Stimulated activated CD4-positive, alpha-beta T cell treated with anti-CD3 and anti-CD28 coated beads, Interleukin-4, amount 100 ng/mL, for 4 hours (primary cell): ENCODE measurements at places on chromosomes 16 and 17.
A peak's percentile ranks its signal among the peaks of the same experiment; 100 is the strongest.

DNA sequence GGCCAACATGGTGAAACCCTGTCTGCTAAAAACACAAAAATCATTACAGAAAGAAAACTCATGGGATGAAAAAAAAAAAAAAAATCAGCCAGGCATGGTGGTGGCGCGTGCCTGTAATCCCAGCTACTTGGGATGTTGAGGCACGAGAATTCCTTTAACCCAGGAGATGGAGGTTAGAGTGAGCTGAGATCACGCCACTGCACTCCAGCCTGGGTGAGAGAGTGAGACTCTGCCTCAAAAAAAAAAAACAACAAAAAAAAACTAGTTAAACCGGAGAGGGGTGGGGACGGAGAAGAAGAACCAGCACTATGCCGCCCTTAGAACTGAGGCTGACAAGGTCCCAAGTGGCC is 7.4 kb upstream of the NOTUM start:
- no peak for DNase-seq

DNA sequence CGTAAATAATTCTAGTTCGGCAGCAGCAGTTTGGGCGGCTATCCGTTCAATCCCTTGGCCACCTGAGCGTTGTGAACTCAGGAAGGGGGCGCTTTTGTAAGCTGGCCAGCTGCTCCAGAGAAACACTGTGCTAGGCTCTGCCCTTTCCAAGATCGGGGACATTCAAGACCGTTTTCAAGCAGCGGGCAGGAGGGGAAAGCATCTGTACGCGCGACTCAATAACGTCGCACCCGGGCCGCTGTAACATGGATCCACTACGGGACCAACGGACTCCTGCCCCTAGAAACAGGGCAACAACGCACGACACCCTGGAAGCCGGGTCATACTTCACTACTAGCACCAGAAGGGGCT is 463 bp downstream of the TOP2A start:
- no peak for DNase-seq

- DNase-seq = no peak
Measured at GRCh38 chr17:60327901-60328273, 64.0 kb downstream of the USP32 start.

GRCh38 chr16:1338119-1338730 is 4.8 kb downstream of the BAIAP3 start:
- DNase-seq = no peak

- DNase-seq = no peak
Measured at GRCh38 chr17:63178530-63178929, 212.5 kb downstream of the TANC2 start.

- no peak for DNase-seq
Measured at GRCh38 chr16:17318238-17318637, 152.5 kb downstream of the XYLT1 start.

DNA sequence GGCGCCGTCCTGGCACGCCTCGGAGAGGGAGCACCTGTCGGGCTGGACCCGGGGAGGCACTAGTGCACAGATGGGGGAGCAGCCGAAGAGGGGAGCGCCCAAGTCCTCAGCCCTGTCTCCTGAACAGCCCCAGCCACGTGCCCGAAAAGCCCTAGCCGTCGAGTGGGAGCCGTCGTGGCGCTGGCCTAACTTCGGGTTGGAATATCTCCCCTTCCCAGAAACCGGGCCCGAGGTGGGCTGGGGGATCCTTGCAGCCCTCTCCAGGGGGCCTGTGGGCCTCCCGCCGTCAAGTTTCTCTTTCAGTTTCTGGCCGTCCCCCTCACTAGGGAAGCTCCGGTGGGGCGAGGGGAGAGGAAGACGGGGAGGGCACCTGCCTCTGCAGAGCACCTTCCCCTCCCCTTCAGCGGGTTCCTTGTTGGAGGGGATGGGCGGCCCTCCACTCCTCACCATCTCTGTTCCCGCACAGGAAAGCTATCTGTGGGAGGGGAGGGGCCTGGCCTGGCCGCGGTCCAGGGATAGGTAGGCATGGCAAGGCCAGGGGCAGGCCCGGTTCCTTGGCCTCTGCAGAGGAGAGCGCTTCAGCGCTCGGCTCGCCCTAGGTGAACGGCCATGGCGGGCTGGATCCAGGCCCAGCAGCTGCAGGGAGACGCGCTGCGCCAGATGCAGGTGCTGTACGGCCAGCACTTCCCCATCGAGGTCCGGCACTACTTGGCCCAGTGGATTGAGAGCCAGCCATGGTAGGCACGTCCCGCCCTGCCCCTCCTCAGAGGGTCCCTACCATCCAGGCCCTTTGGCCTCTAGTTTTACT is 709 bp downstream of the STAT5A start:
- peak; percentile 67 for DNase-seq

DNA sequence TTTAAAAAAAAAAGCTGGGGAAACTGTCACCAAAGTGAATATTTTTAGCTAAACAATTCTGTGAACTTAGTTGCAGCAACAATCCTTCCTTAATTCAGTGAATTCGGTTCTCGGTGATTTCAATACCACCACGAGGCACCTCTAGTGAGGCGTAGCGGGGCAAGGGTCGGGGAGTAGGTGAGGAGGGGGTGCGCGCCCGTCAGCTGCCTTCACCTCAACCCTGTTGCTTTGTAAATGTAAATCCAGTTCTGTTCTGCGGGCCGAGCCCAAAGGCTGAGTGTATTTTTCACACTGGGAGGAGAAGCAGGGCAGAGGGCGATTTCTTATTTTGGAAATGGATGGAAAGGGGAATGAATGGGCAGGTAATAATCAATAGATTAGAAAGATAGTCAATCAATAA is 17.4 kb downstream of the SALL1 start:
- DNase-seq = no peak
